ENCODE measurements at places on chromosomes 7 and 10.

GRCh38 chr10:51117794-51118193, 43.5 kb downstream of the PRKG1 start:
- no peak for DNase-seq

DNA sequence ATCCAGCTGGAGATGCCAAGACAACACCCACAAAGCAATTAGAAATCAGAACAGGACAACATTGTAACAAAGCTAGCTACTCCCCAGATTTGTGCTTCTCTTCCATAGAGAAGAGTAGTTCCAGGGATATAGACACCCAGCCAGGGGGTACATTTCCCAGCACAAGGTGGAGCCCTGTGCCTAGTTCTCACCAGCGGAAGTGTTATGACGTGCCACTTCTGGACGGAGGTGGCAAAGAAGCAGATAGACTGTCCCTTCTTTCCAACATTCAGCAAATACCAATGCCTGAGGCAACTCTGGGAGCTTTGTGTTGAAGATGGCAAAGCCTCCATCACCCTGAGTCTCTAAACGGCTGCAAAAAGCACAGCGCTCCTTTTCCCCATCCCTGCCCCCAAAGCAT, 23.4 kb upstream of the GSAP start:
- no peak for DNase-seq

DNA sequence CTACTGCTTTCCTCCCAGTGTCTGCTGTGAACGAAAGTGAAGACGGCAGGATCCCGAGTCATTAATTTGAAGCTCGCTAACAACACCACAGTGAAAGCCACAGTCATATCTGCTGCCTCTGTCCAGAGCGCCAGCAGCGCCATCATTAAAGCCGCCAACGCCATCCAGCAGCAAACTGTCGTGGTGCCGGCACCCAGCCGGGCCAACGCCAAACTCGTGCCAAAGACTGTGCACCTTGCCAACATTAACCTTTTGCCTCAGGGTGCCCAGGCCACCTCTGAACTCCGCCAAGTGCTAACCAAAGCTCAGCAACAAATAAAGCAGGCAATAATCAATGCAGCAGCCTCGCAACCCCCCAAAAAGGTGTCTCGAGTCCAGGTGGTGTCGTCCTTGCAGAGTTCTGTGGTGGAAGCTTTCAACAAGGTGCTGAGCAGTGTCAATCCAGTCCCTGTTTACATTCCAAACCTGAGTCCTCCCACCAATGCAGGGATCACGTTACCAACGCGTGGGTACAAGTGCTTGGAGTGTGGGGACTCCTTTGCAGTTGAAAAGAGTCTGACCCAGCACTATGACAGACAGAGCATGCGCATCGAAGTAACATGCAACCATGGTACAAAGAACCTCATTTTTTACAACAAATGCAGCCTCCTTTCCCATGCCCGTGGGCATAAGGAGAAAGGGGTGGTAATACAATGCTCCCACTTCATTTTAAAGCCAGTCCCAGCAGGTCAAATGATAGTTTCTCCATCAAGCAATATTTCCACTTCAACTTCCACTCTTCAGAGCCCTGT, 94.8 kb upstream of the KCNMA1 start:
- DNase-seq: no peak

GRCh38 chr7:81710751-81711150, 59.1 kb downstream of the HGF start:
- no peak for DNase-seq

DNA sequence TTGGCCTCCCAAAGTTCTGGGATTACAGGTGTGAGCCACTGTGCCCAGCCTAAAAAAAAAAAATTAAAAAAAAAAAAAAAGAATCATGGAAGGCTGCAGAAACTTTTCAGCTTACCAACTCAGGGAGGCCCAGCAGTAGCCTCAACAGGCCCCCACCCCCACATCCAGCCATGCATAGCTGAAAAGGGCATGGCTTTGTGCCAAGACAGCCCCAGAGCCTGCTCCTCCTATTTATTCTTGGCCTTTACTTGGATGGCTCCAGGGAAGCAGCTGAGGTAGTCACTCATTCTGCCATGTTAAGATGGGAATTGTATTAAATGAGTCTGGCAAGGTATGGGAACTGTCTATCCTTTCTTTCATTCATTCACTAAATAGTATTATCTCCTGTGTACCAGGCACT, 13.7 kb upstream of the CNNM2 start:
- DNase-seq: no peak

GRCh38 chr10:69179089-69179742, 818 bp upstream of the SUPV3L1 start:
- no peak for DNase-seq

GRCh38 chr7:128867842-128868623, 5.4 kb downstream of the ATP6V1F start:
- DNase-seq: no peak

- no peak for DNase-seq
Measured at GRCh38 chr7:127189074-127189473, 63.7 kb downstream of the GRM8 start.

GRCh38 chr10:81814842-81815241, 60.2 kb upstream of the NRG3 start:
- DNase-seq: no peak

- DNase-seq: no peak
Measured at GRCh38 chr7:46397591-46397990, 476.5 kb upstream of the IGFBP3 start.

DNA sequence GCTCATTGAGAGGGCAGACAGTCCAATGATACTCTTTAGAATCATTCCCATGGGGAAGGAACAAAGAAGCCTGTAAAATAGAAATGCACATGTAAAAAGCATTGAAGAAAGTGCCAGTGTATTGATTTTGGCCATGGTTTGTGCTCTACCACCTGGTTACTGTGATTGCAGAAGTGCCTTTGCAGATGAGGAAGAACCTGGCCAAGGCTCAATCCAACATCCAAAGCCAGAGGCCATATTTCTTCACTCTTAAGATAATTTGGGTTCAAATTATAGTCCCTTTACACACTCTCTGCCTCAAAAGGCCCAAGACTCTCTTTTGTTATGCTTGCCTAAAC, 122.1 kb downstream of the EGFR start:
- DNase-seq: no peak

- DNase-seq: no peak
Measured at GRCh38 chr10:17453373-17454091, 863 bp downstream of the ST8SIA6 start.

DNA sequence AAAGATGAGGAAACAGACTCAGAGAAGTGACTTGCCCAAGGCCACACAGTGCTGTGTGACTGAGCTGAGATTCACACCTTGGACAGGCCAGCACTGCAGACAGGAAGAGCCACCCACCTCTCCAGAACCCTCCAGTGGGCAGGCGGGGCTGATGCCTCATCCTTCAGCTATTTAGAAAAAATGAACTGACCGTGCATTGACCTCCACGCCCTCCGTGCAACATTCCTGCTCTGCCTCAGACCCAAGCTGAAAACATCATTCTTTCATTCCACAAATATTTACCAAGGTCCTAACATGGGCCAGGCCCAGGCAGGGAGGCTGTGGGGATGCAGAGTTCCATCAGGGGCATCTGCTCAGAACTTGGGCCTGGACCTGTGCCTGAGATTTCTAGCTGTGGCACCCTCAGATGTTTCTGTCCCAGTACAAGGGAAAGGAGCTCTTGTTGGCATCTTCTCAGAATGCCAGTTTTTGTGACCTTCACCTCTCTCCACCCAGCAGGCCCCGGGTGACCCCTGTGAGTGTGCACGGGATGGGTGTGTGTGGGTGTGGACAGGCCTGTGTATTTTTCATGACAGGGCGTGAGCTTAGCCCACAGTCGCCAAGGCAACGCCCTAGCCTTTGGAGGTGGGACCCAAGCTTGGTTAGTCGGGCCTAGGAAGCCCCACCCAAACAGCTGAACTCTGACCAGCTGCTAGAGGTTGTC, 6.5 kb downstream of the VSIR start:
- DNase-seq: no peak

GRCh38 chr7:74505471-74506324, 52.0 kb downstream of the GTF2IRD1 start:
- no peak for DNase-seq

DNA sequence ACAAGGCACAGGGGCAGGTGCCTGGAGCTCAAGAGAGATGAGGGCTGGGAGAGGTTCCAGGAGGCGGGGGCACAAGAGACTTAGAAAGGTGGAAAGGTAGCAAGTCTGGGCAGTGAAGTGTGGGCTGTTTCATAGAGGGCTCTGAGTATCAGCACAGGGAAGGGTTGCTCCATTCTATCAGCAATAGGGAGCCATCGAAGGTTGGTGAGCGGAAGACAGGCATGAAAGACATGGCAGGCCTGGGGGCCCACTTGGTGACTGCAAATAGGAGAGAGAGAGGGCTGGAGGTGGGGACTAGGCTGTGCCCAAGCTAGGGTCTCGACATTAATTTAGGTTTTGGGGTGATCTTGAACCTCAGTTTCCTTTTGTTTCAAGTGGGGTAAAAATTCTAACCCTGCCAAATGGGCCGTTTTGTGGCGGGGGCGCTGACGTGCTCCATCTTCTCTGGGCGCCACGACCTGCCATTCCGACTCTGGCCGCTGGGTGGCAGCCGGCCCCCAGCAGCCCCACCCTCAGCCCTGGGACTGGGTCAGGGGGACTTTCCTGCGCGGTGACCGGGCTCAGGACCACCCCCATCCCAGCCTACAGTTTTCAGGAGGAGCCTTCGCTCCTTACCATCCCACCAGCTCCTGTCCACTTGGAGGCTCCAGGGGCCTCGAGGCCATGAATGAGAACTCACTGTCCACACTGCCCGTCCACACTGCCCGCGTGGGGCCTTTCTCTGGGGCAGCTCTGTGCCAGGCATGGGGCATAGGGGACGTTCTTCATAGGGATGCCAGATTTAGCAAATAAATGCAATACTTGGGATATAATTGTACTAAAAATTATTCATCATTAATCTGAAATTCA, 37.2 kb upstream of the PCBD1 start:
- DNase-seq: peak; percentile 19

- no peak for DNase-seq
Measured at GRCh38 chr10:126012485-126012884, 116.1 kb downstream of the FANK1 start.

DNA sequence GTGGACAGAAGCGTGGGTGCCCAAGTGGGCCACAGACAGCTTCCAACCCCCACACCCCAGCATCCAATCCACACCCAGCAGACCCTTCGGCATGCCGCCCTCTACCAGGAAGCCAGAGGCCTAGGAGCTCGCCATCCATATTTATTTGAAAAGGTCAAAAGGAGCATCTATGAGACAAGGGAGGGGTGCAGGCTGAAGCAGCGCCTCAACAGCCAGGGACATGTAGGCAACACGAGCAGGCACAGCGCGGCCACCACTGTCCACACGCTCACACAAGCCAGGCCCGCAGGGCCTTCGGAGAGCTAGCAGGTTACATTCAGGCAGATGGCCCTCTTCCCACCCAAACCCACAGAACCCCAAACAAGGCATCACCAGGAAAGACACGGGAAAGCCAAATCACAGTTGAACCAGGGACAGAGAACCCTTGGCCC, 34.6 kb downstream of the PSAP start:
- DNase-seq: no peak

- no peak for DNase-seq
Measured at GRCh38 chr10:79292891-79293746, 54.1 kb upstream of the PPIF start.

GRCh38 chr7:30159698-30160143, 24.9 kb downstream of the MTURN start:
- no peak for DNase-seq

DNA sequence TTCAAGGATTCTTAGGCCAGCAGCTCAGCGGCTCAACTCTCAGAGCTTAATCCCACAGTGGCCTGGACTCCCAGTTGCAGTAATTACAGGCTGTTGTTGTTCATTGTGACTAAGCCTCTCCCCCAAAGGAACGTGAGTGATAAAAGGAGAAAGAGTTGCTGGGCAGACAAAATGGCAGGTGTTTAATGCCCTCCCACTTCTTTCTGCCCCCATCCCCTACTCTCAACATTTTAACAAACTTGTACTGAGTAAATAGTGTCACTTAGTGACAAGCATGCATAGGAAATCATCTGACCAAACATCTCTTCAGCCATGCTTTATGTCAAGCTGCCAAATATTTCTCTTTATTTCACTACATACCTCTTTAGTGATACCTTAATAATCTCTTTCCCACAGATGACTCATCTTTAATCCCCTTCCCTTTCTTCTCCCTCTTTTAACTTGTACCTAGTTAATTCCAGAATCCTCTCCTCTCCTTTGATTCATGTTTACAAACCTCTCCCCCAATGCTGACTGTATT, 12.4 kb upstream of the MTERF1 start:
- no peak for DNase-seq

DNA sequence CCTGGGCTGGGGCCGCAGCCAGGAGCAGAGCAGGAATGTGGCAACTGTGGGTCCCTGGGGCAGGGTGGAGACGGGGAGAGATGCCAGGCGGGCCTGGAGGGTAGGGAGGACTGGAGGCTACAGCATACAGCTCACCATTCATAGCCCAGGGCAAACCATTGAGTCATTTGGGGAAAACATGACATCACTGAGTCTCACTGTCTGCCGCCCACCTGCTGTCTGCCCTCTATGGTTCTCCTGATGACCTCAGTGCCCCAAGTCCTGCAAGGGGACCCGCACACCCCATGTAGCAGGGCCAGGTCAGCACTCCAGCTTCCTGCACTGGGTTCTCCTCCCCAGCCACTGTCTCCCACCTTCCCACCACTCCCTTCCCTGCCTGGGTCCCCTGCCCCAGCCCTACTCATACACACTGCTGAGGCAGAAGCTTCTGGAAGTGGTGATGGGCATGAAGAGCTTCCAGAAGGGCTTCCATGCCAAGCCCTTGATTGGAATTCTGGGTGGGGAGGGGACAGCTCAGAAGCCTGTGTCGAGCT, 10.4 kb downstream of the CHST3 start:
- DNase-seq: no peak

GRCh38 chr7:1296356-1296981, 63.8 kb downstream of the UNCX start:
- DNase-seq: no peak

DNA sequence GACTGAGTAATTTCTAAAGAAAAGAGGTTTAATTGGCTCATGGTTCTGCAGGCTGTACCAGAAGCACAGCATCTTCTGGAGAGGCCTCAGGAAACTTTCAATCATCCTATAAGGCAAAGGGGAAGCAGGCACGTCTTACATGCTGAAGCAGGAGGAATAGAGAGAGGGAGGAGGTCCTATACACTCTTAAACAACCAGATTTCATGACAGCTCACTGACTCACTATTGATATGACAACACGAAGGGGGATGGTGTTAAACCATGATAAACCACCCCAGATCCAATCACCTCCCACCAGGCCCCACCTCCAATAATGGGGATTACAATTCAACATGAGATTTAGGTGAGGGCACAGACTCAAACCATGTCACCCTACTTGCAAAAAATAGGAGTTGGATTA, 201.5 kb downstream of the CDK14 start:
- DNase-seq: no peak

DNA sequence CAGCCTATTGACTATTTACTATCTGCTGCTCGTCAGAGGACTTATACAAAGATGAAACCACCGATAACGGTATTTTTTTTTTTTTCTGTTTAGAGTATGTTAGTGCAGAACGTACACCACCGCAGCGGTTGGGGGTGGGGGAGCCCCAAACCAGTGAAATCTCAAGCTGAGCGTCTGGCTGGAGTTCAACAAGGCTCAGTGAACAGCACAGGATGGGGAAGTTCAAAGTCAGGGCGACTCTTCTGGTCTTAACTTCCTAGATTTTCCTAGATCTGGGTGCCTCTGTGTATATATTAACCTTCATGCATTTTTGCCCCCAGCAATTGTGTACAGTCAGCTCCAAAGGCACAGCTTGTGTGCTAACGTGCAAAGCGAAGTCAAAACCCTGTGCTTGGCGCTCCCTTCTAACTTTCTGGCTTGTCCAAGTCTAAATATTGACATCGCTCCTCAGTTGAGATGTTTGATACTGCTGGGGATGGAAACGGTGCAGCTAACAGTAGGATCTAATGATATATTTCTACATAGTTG, 1.1 kb downstream of the RHOBTB1 start:
- DNase-seq: no peak

Measured in stimulated activated CD8-positive, alpha-beta memory T cell treated with anti-CD3 and anti-CD28 coated beads, Interleukin-4, amount 100 ng/mL, for 1 hour (primary cell).